Thymus (tissue), 14 donors: ENCODE measurements at places on chromosomes 13 and 19. TPM values are rescaled to one million over a fixed set of nuclear protein-coding genes. Genes with fewer than 3 reads are reported as not detected.

Gene CACNG7
- not detected for total RNA-seq

Gene SHD
- 0.80 TPM for total RNA-seq

Gene CKM
- 2.3 TPM for total RNA-seq

Gene ATP4A
- 0.42 TPM for total RNA-seq

Gene CYP2A7
- not detected for total RNA-seq

Gene MCEMP1
- 0.28 TPM for total RNA-seq

Gene GNG7
- 0.71 TPM for total RNA-seq

Gene IFNL1
- total RNA-seq = not detected

Gene ZNF69
- total RNA-seq = 5.1 TPM

Gene CD33
- total RNA-seq = 7.9 TPM

Gene ZNF585A
- total RNA-seq = 19.1 TPM

Gene GJB2
- total RNA-seq = 9.3 TPM

Gene ERICH6B
- total RNA-seq = not detected

Gene KCNJ14
- 0.19 TPM for total RNA-seq

Gene BEST2
- not detected for total RNA-seq

Gene C19orf67
- not detected for total RNA-seq

Gene CCDC9
- total RNA-seq = 4.9 TPM

Gene MUC16
- total RNA-seq = 0.61 TPM

Gene CYP2F1
- not detected for total RNA-seq

Gene DLL3
- total RNA-seq = 0.14 TPM

Gene KLK2
- total RNA-seq = under 0.01 TPM

Gene HS6ST3
- 0.05 TPM for total RNA-seq

Gene FOXA3
- total RNA-seq = 0.05 TPM

Gene KLK4
- not detected for total RNA-seq

Gene SYNE4
- total RNA-seq = 3.1 TPM

Gene SGCG
- 0.19 TPM for total RNA-seq

Gene ZNF865
- total RNA-seq = 0.85 TPM

Gene SPART
- 35.8 TPM for total RNA-seq

Gene TCF3
- total RNA-seq = 76.0 TPM

Gene SIPA1L3
- 6.0 TPM for total RNA-seq

Gene PGLYRP1
- 4.3 TPM for total RNA-seq

Gene MYCBP2
- total RNA-seq = 65.3 TPM

Gene LILRB5
- total RNA-seq = 1.3 TPM

Gene FGF9
- 0.28 TPM for total RNA-seq

Gene KLK15
- total RNA-seq = not detected

Gene REEP6
- 0.66 TPM for total RNA-seq

Gene KCNRG
- total RNA-seq = 2.4 TPM

Gene NPAS1
- 0.09 TPM for total RNA-seq

Gene SIGLEC9
- 1.9 TPM for total RNA-seq

Gene ZNF837
- total RNA-seq = 3.8 TPM

Gene STOML3
- 0.05 TPM for total RNA-seq

Gene CEACAM4
- 0.52 TPM for total RNA-seq

Gene KANK2
- total RNA-seq = 12.3 TPM

Gene ZNF229
- total RNA-seq = 4.7 TPM

Gene GJA3
- under 0.01 TPM for total RNA-seq

Gene ZNF470
- 2.2 TPM for total RNA-seq

Gene SRRM5
- total RNA-seq = 0.05 TPM

Gene ZNF729
- not detected for total RNA-seq

Gene UGGT2
- 6.4 TPM for total RNA-seq

Gene RPS15
- 789 TPM for total RNA-seq

Gene PSG7
- total RNA-seq = not detected
